ENCODE measurements at places on chromosomes 12 and 14.

DNA sequence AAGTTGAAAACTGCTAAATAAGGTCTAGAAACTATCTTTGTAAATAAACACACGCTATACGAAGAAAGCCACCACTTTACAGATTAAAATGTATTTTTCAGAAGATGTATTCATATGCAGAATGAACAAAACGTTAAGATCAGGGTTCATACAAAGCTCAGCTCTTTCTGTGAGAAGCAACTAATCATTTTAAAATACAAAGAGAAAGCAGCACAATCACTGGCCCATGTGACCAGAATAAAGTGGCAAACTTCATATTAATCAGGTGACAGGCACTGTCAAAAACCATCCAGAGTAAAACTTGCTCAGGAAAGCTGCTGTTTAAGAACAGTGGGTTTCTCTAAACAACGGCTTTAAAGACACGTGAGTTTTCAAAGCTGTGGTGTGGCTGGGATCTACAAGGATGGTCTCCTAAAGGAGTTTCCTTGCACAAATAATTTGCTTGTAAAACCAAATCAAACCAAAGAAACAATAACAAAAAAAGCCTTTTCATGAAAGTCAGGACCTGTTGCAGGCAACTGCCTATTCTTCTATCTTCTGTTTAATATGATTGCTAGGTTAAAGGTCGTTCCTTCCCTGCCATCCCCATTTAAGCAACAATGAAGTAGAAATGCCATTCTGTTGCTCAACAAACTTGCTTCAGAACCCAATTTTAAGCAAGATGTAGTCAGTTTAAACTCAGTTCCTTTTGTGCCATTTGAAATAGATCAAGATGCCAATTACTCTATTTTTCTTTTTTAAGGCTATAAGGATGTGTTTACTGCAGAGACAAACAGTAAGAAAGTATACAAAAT, 22.3 kb downstream of the SEL1L start:
- H3K4me1 ChIP-seq = no peaks in the 10 kb centered on the region
- H3K27me3 ChIP-seq = no peaks in the 10 kb centered on the region
- no peak for DNase-seq
- H3K4me3 ChIP-seq = no peak overlapping the region
- no peak overlapping the region for H3K27ac ChIP-seq

GRCh38 chr12:106003297-106003696, 135.5 kb downstream of the NUAK1 start:
- no peak for DNase-seq
- H3K4me1 ChIP-seq = no peaks in the 10 kb centered on the region
- no peaks in the 10 kb centered on the region for H3K27me3 ChIP-seq
- H3K4me3 ChIP-seq = no peak overlapping the region
- H3K27ac ChIP-seq = no peak overlapping the region

DNA sequence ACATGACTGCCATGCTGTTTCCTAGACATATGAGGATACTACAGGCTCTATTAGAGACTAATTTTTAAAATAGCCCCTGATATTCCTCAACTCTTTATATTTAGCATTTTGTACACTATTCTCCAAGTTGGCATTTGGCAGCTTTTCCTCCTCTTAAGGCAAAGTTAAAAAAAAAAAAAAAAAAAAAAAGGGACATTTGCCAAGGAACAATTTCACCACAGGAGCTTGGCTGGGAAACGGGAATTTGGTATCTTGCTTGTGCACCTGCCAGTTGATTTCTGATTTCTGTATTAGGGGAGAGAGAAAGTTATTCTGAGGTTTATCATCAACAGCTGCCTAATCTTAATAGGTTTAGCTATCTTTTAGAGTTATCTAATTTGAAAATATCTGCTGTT, 87.2 kb downstream of the CAND1 start:
- no peak overlapping the region for H3K4me3 ChIP-seq
- H3K4me1 ChIP-seq = no peaks in the 10 kb centered on the region
- no peaks in the 10 kb centered on the region for H3K36me3 ChIP-seq
- H3K27ac ChIP-seq = no peak overlapping the region
- no peaks in the 10 kb centered on the region for H3K27me3 ChIP-seq

GRCh38 chr12:3242199-3242863, 165.2 kb downstream of the TSPAN9 start:
- no peak overlapping the region for H3K4me3 ChIP-seq
- H3K27ac ChIP-seq = no peak overlapping the region

- H3K4me3 ChIP-seq = no peak overlapping the region
- H3K27me3 ChIP-seq = no peaks in the 10 kb centered on the region
- no peak for DNase-seq
- no peaks in the 10 kb centered on the region for H3K4me1 ChIP-seq
- no peaks in the 10 kb centered on the region for H3K36me3 ChIP-seq
- no peak overlapping the region for H3K27ac ChIP-seq
These were observed 91.1 kb upstream of the BCL11B start for GRCh38 chr14:99363051-99363450.

- DNase-seq = no peak
- H3K4me3 ChIP-seq = no peak overlapping the region
- peaks cover 4% of the 10 kb centered on the region for H3K4me1 ChIP-seq
- H3K36me3 ChIP-seq = no peaks in the 10 kb centered on the region
These were observed 94.3 kb downstream of the AEBP2 start for GRCh38 chr12:19533567-19533966.

- H3K4me3 ChIP-seq = no peak overlapping the region
- H3K27me3 ChIP-seq = no peaks in the 10 kb centered on the region
- no peaks in the 10 kb centered on the region for H3K4me1 ChIP-seq
- no peak overlapping the region for H3K27ac ChIP-seq
- no peaks in the 10 kb centered on the region for H3K36me3 ChIP-seq
These were observed 30.9 kb downstream of the SLC2A3 start for GRCh38 chr12:7905071-7905470.

- no peak overlapping the region for H3K4me3 ChIP-seq
- H3K27me3 ChIP-seq = peaks cover 4% of the 10 kb centered on the region
- H3K27ac ChIP-seq = no peak overlapping the region
- no peaks in the 10 kb centered on the region for H3K4me1 ChIP-seq
- no peak for DNase-seq
These were observed 83.8 kb downstream of the PPM1A start for GRCh38 chr14:60332869-60333268.

DNA sequence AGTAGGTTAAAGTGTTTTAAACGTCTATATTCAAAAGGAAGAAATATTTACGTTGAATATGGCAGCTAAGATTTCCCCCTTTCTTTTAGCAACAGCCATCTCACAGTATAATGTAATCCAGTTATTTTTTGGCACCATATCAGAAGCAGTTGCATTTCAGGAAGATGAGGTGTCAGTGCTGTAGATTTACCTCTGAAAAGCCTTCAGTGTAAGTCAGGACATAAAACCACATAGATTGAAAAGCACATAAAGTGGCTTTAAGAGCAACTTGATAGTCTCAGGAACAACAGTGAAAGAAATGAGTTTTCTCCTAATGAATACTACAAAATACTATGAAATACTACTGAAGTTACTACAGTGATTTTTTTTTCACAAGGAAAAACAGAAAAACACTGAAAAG, 6.9 kb downstream of the MLH3 start:
- H3K4me1 ChIP-seq = no peaks in the 10 kb centered on the region
- peak overlapping the region; percentile 2 for H3K4me3 ChIP-seq
- H3K27me3 ChIP-seq = no peaks in the 10 kb centered on the region
- H3K36me3 ChIP-seq = no peaks in the 10 kb centered on the region
- DNase-seq = no peak
- H3K27ac ChIP-seq = no peak overlapping the region

GRCh38 chr12:112347581-112347982, 34.6 kb downstream of the HECTD4 start:
- no peak overlapping the region for H3K27ac ChIP-seq
- no peaks in the 10 kb centered on the region for H3K36me3 ChIP-seq
- DNase-seq = no peak
- peaks cover 37% of the 10 kb centered on the region for H3K4me1 ChIP-seq
- no peak overlapping the region for H3K4me3 ChIP-seq

- no peaks in the 10 kb centered on the region for H3K36me3 ChIP-seq
- no peaks in the 10 kb centered on the region for H3K27me3 ChIP-seq
- no peaks in the 10 kb centered on the region for H3K4me1 ChIP-seq
- no peak for DNase-seq
- no peak overlapping the region for H3K4me3 ChIP-seq
These were observed 48.5 kb upstream of the OSBPL8 start for GRCh38 chr12:76608070-76608469.

- peaks cover 25% of the 10 kb centered on the region for H3K36me3 ChIP-seq
- DNase-seq = peak; percentile 56
These were observed 6.7 kb downstream of the ITGA5 start for GRCh38 chr12:54412348-54412747.

DNA sequence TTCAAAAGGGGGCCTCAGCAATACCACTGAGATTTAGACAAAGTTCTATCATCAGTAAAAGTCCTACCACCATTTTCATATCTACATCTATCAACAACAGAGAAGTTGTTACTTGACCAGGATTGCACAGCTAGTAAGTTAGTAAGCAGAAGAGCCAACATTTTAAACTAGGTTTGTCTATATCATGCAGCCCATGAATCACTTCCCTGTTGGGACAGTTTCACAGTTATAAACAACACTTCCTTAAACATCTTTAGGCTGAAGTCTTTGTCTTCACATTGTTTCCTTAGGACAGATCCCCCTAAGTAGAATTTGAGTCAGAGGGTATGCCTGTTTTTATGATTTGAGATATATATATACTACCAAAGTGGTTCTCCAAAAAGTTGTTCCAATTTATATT, 68.5 kb downstream of the DAO start:
- H3K27ac ChIP-seq = no peak overlapping the region
- no peaks in the 10 kb centered on the region for H3K36me3 ChIP-seq
- no peak for DNase-seq
- no peaks in the 10 kb centered on the region for H3K27me3 ChIP-seq

- H3K4me1 ChIP-seq = peaks cover 46% of the 10 kb centered on the region
- H3K27ac ChIP-seq = no peak overlapping the region
- no peak overlapping the region for H3K4me3 ChIP-seq
- H3K27me3 ChIP-seq = no peaks in the 10 kb centered on the region
- no peaks in the 10 kb centered on the region for H3K36me3 ChIP-seq
These were observed 1.6 kb downstream of the ATP6V1D start for GRCh38 chr14:67357969-67358354.

DNA sequence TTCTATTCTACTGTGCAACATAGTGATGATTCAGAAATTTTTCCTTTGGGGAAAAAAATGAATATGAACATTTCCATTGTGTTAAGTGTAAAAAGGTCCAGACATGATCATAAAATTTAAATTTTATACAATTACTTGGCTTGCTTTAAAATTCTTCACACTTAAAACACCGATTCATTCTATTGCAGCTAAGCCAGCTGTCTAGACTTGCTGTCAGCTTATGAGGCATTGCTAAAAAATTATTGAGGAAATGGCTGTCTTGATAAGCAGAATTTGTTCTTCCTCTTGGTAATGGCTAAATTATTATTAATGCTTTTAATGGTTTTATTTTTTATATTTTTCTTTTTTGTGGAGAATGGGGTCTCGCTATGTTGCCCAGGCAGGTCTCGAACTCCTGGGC, 1.8 kb downstream of the LYSET start:
- peaks cover 28% of the 10 kb centered on the region for H3K4me1 ChIP-seq
- H3K36me3 ChIP-seq = no peaks in the 10 kb centered on the region
- no peak overlapping the region for H3K27ac ChIP-seq
- H3K27me3 ChIP-seq = no peaks in the 10 kb centered on the region
- DNase-seq = no peak

- H3K36me3 ChIP-seq = no peaks in the 10 kb centered on the region
- no peaks in the 10 kb centered on the region for H3K27me3 ChIP-seq
- no peak overlapping the region for H3K27ac ChIP-seq
- DNase-seq = no peak
- H3K4me3 ChIP-seq = no peak overlapping the region
- H3K4me1 ChIP-seq = no peaks in the 10 kb centered on the region
These were observed 3.5 kb upstream of the RHOJ start for GRCh38 chr14:63200767-63201166.

GRCh38 chr14:81765651-81766275, 232.1 kb upstream of the SEL1L start:
- no peaks in the 10 kb centered on the region for H3K36me3 ChIP-seq
- no peak for DNase-seq
- H3K4me1 ChIP-seq = no peaks in the 10 kb centered on the region
- no peak overlapping the region for H3K4me3 ChIP-seq
